Colonic mucosa (tissue), 4 donors: ENCODE measurements at places on chromosomes 6 and 20. TPM values are rescaled to one million over a fixed set of nuclear protein-coding genes. Genes with fewer than 3 reads are reported as not detected.

ANKRD66 gene
- total RNA-seq, result not detected

EYS gene
- 0.82 TPM for total RNA-seq

EPB41L1 gene
- 40.3 TPM for total RNA-seq

NR2E1 gene
- not detected for total RNA-seq

CALHM6 gene
- 6.2 TPM for total RNA-seq

PARD6B gene
- 16.6 TPM for total RNA-seq

IPCEF1 gene
- 0.90 TPM for total RNA-seq

ADGB gene
- 0.72 TPM for total RNA-seq

KIAA1755 gene
- total RNA-seq, result 0.40 TPM

SLC17A3 gene
- not detected for total RNA-seq

DNAAF9 gene
- total RNA-seq, result 4.0 TPM

RGL2 gene
- 34.7 TPM for total RNA-seq

MYLK4 gene
- 0.35 TPM for total RNA-seq

GRCh38 chr6:92231171-92231701, 1188.1 kb downstream of the EPHA7 start:
- DNase-seq, result no peak

GRCh38 chr20:11216451-11217314, 542.9 kb upstream of the JAG1 start:
- no peak for DNase-seq

GRCh38 chr6:1856381-1856780, 246.7 kb downstream of the FOXC1 start:
- peak; percentile 81 for DNase-seq

DNA sequence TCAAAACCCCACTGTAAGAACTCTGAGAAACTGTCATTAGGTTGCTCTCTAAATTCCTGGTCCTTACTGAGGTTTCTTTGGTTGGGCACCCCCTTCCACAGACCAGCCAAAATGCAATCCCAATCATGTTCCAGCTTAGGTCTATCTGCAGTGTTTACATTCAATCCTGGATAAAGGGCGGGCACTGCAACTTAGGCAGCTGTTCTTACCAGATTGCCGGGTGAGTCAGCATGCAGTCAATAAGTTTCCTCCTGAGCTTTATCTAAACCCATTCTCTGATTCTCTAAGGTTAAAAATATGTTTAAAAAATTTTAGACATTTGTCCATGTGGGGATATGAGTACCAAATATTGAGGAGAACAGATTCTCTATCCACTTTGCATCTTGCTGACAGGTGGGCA, 197.8 kb downstream of the HAO1 start:
- no peak for DNase-seq

- DNase-seq, result no peak
Observed at GRCh38 chr20:15406072-15406471, 1068.7 kb upstream of the FLRT3 start.

DNA sequence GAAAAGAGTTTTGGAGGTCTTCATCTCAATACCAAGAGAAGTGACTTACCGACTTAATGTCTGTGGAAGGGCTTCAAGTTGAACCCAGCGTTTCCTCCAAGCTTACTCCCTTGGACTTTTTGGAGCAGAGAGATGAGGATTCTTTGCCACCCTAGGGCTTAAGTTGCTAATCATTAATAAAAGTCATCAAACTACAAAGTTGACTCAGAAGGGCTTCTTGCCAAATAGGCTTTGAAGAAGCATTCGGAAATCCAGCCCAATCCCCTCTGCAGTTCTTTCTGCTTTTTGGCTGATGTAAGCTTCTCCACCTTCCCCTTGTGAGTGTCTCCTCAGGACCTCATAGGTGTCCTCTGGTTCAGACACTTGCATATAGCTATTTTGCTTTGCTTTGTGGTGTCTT, at the start of gene SLC17A3:
SLC17A3 (minus strand) TSS at position 126 of the 400 bp plus-strand sequence. CDS start 5,856 bp downstream, outside the sequence.
- no peak for DNase-seq

- no peak for DNase-seq
Observed at GRCh38 chr20:49318091-49318429, 40.2 kb upstream of the ZNFX1 start.

DNA sequence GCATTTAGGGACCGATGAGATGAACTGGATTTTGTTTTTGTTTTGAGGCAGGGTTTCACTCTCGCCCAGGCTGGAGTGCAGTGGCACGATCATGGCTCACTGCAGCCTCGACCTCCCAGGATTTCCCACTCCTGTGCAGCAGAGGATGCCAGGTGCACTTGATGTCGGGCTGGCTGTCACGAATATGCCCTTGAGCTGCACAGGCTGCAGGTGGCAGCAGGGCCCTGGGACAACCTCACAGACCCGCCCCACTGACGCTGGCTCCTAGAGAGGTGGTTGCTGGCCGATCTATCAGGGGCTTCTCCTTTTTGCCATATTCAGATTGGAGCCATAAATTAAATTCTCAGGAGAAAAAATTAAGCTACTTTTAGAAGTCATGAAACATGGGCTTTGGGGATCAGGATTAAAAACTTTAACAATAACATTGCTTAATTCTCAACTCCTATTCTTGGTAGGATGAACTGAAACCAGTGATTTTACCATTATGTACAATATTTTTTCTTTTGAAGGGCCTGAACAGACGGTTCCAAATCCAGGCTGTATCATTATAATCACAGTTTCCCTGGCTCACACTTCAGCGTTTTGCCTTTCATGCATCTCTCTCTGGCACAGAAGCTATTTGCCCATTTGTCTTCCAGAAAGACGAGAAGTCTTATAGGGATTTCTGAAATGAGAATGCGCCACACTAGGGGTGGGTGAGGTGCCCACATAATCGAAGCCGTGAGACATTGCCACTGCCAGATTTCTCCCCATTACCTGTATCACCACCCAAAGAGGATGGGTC, 32.4 kb downstream of the NQO2 start:
- no peak for DNase-seq

DNA sequence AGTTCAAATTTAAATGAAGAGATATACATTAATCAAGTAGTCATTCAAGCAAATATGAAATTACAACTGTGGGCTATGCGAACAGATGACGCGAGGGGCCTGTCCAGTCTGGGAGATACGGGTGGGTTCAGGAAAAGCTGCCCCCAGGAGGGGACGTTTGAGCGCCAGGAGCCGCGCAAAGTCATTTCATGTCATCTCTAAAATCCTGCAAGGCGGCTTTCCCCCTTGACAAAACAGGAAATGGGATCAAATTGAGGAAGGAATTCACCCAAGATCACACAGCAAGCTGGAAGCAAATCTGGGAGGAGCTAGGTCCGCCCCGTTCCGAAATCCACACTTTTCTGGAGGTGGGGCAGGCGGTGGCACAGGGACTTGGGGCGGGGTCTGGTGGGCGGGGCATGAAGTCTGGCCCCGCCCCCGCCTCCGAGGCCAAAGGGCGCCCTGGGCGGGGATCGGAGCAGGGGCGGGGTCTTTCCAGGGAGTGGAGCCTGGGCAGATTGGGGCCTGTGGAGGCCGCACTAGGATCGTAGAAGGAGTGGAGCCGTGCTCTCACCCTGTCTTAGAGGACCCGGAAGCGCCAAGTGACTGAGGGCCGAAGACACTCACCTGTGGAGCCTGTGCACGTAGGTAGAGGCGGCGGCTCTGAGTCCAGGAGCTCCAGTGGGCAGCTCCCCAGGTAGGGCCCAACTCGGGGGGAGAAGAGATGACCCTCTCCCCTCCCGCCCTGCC, at the start of gene LPIN3:
LPIN3 (plus strand) TSS at position 495 of the 729 bp plus-strand sequence. CDS start 4,983 bp downstream, outside the sequence.
- peak; percentile 95 for DNase-seq

DNA sequence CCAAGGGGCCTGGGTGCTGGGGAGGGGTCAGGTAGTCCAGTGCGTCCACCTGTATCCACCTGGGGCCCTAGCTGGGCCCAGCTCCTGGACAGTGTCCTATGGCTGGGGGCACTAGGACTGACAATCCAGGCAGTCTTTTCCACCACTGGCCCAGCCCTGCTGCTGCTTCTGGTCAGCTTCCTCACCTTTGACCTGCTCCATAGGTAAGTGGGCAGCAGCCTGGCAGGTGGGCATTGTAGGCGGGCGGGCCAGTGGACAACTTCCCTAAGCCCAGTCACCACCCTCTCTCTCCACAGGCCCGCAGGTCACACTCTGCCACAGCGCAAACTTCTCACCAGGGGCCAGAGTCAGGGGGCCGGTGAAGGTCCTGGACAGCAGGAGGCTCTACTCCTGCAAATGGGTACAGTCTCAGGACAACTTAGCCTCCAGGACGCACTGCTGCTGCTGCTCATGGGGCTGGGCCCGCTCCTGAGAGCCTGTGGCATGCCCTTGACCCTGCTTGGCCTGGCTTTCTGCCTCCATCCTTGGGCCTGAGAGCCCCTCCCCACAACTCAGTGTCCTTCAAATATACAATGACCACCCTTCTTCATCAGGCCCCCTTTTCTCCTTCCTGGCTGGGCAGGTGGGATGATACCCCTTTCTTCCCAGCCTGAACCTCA, 584 bp downstream of the C20orf141 start:
- no peak for DNase-seq

- no peak for DNase-seq
Observed at GRCh38 chr6:116387374-116387773, 16.6 kb downstream of the DSE start.

GRCh38 chr6:170143401-170144150, 147.3 kb downstream of the DLL1 start:
- no peak for DNase-seq

- DNase-seq, result no peak
Observed at GRCh38 chr6:2688401-2689064, 62.2 kb downstream of the MYLK4 start.

DNA sequence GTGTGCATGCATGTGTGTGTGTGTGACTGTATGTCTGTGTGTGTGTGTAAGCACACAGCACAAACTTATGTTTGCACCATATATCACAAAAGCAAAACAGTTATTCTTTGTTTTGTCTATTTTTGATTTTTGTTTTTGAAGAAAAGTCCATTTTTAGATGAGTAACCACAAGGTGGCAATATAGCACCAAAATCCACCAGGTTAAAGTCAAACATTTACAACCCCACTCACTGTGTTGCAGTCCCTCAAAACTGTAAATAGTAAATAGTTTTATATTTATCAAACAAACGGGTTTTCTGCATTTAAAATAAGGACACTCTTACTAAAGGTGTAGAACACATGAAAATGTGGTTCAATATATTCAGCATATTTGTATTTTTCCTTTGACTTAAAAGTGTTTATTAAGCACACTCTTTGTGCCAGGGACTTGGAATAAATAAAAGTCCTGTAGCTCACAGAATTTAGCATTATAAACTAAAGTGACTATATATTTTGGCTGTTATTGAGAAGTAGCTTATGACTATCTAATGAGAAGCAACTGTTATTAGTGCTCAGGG, 118.5 kb downstream of the GFRAL start:
- DNase-seq, result no peak

DNA sequence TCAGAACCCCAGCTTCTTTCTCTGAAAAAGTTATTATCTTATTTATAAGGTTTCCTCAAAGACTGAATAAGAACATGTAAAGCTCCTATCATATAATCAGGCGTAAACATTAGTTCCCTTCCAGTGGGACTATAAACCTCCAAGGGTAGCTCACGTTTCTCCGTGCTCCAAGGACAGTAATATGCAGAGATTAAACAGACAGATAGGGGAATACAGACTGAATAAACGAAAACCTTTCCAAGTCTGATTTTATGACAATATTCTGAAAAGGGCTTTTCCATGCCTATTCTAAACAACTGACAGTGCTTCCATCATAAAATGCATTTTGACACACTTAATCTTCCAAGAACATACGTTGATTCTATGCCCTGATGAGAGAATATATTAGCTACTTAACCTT, 22.8 kb downstream of the BACH2 start:
- no peak for DNase-seq

DNA sequence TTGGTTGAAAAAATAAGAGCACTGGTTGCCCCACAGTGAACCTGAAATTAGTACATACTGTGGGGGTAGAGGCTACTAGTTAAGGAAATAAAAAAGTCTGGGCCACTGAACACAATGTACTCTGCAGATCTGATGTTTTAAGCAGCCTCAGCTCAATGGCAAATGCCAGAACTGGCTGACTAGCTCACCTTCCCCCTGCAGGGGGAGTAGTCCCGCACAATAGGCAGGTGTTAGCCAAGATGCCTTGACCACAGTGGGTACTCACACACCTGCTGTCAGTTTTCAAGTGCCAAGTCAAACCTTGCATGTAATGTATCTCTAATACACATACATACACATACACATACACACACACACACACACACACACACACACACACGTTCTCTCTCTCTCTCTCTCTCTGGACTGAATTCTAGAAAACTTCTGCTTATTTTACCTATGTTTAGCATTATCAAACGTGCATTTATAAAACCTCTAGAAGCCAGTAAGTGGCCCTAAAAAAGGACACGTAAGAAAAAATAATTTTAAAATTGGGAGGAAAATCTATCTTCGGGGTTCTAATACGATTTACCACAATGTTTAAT, 36.1 kb downstream of the GMDS start:
- peak; percentile 70 for DNase-seq

DNA sequence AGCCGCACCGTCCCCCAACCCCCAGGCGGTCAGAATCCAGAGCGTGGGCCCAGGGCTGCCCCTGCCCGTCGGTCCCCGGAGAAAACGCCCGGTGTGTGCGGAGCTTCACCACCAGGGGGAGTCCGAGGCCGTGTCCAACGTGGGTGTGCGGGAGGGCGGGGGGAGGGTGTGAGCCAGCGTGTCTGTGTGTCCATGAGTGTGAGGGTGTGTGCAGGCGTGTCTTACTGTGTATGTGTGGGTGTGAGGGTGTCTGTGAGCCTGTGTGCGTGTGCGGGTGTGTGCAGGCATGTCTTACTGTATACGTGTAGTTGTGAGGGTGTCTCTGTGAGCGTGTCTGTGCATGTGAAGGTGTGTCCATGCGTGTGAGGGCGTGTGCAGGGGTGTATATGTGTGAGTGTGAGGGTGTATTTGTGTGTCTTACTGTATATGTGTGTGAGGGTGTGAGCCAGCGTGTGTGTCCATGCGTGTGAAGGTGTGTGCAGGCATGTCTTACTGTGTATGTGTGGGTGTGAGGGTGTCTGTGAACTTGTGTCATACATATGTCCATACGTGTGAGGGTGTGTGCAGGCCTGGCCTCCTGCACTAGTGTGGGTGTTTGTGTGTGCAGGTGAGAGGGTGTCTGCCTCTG, 24.6 kb upstream of the GATA5 start:
- DNase-seq, result peak; percentile 80

DNA sequence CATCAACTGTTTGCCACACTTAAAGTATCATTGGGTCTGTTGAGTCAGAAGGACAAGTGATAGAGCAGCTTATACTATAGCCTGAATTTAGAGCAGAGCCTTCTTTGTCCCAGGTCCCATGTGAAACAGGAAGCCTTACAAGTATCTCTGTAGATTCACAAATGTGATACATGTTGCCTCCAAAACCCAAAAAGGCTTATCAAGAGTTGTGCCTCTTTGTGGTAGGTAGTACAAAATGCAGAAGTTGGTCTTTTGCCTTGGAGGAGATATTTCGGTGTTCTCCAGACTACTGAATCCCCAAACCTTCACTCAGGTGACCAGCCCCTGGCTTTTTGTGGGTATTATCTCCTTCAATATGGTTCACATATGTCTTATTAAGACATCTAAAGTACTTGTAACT, 172.8 kb upstream of the PROKR2 start:
- DNase-seq, result no peak

GRCh38 chr6:53579338-53579737, 34.4 kb upstream of the GCLC start:
- no peak for DNase-seq

- DNase-seq, result peak; percentile 4
Observed at GRCh38 chr6:35088281-35089215, 52.6 kb downstream of the TCP11 start.
